ENCODE measurements at places on chromosomes 2 and 18. TPM values are rescaled to one million over a fixed set of nuclear protein-coding genes. Genes with fewer than 3 reads are reported as not detected.
A peak's percentile ranks its signal among the peaks of the same experiment; 100 is the strongest.

Gene SIGLEC15
- not detected for total RNA-seq

DNA sequence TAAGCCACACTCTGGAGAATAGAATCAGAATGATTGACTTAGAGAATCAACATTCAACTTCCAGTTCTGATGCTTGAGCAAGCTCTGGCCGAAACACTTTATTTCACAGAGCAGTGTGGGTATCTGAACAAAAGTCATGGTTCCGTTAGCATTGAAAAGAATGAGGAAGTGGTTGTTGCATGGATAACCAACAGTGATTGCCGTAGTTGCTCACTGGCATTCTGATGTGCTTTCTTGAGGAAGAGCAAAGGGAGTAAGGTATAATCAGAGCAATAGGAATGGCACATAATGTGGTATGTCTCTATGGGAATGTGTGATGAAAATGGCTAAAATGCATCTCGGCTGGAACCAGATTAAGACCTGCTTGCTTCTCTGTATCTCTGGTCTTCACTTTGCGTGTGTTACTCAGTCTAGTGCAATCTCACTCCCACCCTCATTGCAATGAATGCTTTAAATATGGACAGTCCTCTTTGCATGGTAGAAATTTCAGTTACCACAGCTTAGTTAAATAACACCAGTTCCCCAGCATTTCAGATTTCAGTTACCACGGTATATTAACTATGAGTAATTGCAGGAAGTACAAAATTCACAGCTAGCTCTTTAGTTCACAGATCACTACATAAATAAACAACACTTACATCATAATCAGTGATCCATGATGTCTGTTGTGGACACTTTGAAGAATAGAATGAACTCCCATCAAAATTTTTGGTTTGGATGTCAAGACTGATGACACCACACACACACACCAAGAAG lies 7.8 kb upstream of the RAB12 start:
- no peak for DNase-seq

- DNase-seq: no peak
These were observed 246.8 kb downstream of the RAD51AP2 start for GRCh38 chr2:17271416-17271815.

Gene TUBB8B
- total RNA-seq: not detected

- peak; percentile 66 for DNase-seq
These were observed 674.0 kb downstream of the CNTNAP5 start for GRCh38 chr2:124698979-124699565.

- no peak for DNase-seq
These were observed 265.3 kb downstream of the PAX3 start for GRCh38 chr2:222033541-222033940.

Gene RALB
- 59.1 TPM for total RNA-seq

- DNase-seq: no peak
These were observed 71.8 kb upstream of the LTBP1 start for GRCh38 chr2:32874931-32875330.

DNA sequence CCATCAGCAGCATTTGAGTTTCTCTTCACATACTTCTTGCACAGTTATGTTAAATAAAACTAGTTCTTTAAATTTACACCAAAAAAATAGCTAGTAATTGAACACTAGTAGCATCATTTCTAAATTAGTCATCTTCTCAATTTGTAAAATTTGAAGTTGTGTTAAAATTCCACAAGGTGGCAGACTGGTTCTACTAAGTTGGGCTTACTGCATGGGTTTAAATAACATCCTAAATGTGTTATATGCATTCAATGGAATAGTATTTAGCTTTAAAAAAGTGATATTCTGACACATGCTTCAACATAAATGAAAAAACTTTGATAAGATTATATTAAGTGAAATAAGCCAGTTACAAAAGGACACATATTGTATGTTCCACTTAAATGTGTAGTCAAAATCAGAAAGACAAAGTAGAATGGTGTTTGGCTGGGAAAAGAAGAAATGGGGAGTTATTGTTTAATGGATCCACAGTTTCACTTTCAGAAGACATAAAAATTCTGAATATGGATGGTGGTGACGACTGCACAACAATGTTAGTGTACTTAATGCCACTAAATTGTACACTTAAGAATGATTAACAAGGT lies 28.7 kb upstream of the RPRD1A start:
- DNase-seq: no peak

Gene ERMN
- total RNA-seq: 0.17 TPM

Gene ASB18
- not detected for total RNA-seq

DNA sequence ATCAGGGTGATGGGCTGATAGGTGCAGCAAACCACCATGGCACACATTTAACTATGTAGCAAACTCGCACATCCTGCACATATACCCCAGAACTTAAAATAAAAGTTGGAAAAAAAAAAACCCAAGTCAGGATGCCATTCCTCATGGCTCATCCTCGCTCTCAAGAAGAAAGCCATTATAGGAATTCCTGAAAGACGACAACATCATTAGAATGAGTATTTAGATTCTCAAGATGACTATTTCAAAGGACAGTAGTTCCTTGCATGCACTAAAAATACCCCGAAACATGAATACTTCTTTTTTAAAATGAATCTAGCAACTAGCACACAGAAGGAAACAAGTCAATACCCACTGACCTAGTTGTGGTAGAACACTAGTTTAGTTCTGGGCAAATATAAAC lies 285.8 kb upstream of the REV1 start:
- DNase-seq: no peak

Gene GPR39
- total RNA-seq: not detected

- peak; percentile 88 for DNase-seq
These were observed 38.1 kb downstream of the SNED1 start for GRCh38 chr2:241036397-241036963.

- DNase-seq: no peak
These were observed 85.1 kb downstream of the TMEM237 start for GRCh38 chr2:201558232-201558631.

GRCh38 chr2:75464348-75464946 lies 96.3 kb downstream of the EVA1A start:
- no peak for DNase-seq

DNA sequence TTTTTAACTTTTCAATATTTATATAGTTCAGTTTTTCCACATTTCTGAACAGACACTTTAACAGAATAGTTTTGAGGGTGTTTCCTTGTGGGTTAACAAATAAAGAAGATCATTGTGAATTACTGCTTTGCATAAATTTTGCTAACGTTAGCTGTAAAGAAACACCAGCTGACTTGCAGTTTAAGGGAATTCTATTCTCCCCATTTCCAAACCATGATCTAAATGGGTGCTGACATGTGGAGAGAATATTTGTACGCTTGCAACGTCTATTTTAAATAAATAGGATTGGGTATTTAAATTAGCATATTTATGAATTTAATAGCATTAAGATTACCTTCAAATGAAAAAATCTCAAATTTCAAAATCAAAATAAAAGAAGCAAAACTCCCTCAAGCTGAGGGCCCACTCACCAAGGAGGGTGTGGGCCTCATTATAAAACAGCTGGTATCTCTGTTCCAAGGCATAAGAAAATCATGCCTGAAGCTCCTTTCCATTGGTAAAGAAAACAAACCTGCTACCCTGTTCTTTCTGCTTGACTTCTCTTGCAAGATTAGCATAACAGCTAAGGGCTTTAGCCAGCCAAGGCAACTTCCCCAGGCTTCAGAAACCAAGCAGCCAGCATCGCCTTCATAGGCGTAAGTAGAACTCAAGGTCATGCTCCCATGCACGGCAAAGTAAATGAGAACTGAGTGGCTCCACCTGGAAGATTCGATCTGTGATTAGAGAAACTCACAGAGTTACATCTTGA lies 3.2 kb downstream of the MRO start:
- DNase-seq: no peak

DNA sequence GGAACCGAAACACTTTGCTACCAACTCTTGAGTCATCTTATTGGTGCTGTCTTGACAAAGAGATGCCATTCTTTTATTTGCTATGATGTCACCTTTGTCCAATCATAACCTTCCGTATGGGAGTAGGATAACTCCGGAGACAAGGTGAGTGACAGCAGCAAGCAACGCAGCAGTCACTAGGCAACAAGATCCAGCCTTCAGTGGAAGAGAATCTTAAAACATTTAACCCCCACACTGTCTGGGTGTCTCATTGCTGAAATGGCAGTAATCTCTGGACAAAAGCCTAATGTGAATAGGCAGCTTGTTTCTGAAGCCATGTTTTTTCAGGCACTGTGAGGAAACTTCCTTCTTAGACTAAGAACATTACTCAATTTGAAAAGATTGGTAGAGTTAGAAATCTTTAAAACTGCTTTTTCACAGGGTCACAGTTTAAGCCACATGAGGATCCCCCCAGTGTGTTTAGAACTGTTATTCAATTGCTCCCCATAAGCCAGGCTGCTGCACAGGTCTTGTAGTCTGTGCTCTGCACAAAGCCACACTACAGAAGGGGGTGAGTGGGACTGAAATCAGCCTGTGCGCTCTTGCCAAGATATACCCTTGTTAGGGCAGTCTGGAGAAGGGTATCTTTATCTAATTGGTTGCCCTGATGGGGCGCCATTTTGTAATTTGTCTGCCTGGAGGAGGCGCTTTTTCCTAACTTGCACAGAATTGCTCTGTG lies 131.5 kb upstream of the STON1 start:
- DNase-seq: no peak

Gene ALPP
- total RNA-seq: 0.06 TPM

GRCh38 chr18:36780748-36781147 lies 48.1 kb downstream of the TPGS2 start:
- DNase-seq: no peak

Gene ALPI
- total RNA-seq: not detected

DNA sequence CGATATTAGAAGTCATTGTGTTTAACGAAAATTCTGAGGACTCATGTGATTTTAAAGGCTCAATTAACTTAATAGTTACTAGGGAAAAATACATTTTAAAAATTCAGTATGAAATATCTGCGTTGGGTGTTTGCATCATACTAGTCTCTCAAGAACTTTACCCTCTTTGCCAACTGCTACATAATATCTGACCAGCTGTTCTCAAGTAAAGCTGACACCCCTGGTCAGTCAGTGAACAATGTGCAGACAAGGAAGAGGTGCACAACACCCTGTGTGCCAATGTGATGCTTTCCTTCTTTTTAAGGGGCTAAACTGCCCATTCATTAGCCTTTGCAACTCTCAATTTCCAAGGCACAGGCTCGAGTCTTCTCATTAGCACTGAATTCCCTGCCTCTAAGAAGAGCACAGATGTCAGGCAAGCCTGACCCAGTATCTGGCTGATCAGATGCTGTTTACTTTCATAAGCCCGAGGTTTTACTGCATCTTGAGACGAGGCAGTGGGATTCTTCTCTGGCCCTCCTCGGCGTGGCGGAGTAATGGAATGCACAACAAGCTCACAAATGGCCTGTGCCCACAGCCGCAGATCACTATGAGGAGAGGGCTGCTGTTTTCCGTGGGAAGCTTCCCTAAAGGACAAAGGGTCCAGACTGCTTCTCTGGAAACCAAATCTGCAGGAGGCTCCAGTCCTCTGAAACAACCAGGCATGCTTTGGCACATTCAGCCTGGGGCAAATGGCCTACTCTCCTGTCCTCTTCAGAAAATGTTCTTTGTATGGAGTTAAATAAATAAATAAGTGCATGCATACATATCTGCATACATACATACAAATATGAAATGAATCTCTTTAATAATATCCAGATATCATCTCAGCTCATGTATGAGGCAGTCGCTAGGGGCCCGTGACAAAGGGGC lies 240.3 kb downstream of the ZNF521 start:
- DNase-seq: no peak

DNA sequence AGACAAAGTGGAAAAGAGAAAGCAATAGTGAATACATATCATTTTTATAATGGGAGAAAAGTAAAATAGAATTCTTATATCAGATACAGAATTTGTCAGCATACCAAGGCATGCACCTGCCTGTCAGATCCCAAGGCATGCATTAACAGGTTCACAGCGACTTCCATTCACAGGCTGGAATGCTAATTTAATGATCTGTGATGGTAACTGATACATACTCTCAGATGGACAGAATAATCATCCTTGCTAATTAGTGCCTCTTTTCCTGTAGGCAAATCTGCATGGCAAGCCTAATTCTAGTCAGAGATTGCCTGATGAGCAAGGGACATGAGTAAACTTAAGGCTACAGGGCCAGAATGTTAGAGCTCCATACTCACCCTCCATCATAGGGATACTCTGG lies 76.1 kb downstream of the PRKRA start:
- DNase-seq: no peak

DNA sequence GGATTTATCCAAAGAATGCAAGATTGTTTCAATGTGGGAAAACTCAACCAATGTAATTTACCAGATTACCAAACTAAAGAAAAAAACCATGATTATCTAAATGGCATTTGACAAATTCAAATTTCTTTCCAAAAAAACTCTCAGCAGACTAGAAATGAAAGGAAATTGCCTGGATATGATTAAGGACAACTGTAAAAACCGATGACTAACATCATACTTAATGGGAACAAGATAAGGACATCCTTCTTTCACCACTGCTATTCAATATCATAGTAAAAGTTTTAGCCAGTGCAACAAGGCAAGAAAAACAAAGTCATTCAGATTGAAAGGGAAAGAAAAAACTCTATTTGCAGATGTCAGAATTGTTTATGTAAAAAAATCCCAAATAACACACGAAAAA lies 4.4 kb upstream of the CCDC150 start:
- no peak for DNase-seq

- DNase-seq: peak; percentile 86
These were observed 75.1 kb downstream of the CTAGE1 start for GRCh38 chr18:22342625-22343024.
